Caki2 (cell line): ENCODE measurements at places on chromosomes 12 and 14. TPM values are rescaled to one million over a fixed set of nuclear protein-coding genes. Genes with fewer than 3 reads are reported as not detected.

PAPOLA gene
- total RNA-seq: 79.4 and 99.1 TPM in 2 replicates

LALBA gene
- not detected in 2 replicates for total RNA-seq

PLA2G1B gene
- total RNA-seq: not detected in 2 replicates

TIGAR gene
- 11.1 and 13.4 TPM in 2 replicates for total RNA-seq

ZNF385A gene
- 1.7 and 1.8 TPM in 2 replicates for total RNA-seq

PRB2 gene
- total RNA-seq: not detected in 2 replicates

ACADS gene
- 44.1 and 55.0 TPM in 2 replicates for total RNA-seq

PAPLN gene
- total RNA-seq: 11.6 and 21.2 TPM in 2 replicates

IL26 gene
- total RNA-seq: not detected in 2 replicates

BIN2 gene
- total RNA-seq: not detected in 2 replicates

CLEC2A gene
- not detected in 2 replicates for total RNA-seq

CAND1 gene
- total RNA-seq: 92.4 and 135 TPM in 2 replicates

PTCSC3 gene
- not detected in 2 replicates for total RNA-seq

PUS7L gene
- 8.7 and 18.3 TPM in 2 replicates for total RNA-seq

ABCC9 gene
- 0.51 TPM in 1 of 2 replicates, not detected in the other for total RNA-seq

MMP19 gene
- total RNA-seq: not detected in 2 replicates

ADGRD1 gene
- total RNA-seq: not detected in 2 replicates

PLEKHD1 gene
- not detected in 2 replicates for total RNA-seq

PROX2 gene
- not detected in 2 replicates for total RNA-seq

TAS2R19 gene
- not detected in 2 replicates for total RNA-seq

SSTR1 gene
- total RNA-seq: 0.03 and 1.2 TPM in 2 replicates
